ENCODE measurements at places on chromosomes 6 and 20.

GRCh38 chr20:62831361-62831788, 14.5 kb downstream of the COL9A3 start:
- DNase-seq = no peak

DNA sequence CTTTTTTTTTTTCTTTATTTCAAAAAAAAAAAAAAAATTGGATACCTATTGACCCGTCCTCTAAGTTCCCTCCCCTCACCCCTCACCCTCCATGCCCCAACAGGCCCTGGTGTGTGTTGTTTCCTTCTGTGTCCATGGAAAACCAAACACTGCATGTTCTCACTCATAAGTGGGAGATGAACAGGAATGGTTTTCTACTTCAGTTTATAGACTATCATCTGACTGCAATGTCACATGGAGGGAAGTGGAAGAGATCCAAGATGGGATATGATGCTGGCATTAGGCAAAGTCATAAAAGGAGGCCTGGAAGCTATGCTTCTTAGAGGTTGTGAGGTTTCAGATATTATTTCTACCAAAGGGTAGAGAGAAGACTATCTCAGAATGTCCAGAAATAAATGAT, 237.5 kb downstream of the MAFB start:
- DNase-seq = no peak

DNA sequence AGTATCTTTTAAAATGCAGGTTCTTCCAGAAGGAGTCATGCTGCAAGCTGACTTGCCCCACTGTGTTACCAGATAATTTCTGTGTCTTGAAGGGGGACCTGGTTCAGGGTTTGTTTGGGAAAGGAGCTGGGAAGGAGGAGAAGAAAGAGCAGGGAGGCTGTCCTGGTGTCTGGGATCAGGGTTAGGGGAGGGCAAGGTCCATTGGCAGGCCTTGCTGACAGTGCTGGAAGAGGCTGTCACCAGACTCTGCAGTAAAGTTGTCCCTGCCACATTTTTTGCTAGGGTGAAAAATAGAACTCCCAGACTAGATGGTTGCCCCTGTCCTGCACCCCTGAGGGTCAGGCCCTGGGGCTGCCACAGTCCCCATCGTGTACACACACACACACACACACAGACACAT, 14.9 kb downstream of the GLP1R start:
- no peak for DNase-seq

GRCh38 chr6:26065952-26066380, 21.3 kb upstream of the HFE start:
- peak; percentile 47 for DNase-seq

DNA sequence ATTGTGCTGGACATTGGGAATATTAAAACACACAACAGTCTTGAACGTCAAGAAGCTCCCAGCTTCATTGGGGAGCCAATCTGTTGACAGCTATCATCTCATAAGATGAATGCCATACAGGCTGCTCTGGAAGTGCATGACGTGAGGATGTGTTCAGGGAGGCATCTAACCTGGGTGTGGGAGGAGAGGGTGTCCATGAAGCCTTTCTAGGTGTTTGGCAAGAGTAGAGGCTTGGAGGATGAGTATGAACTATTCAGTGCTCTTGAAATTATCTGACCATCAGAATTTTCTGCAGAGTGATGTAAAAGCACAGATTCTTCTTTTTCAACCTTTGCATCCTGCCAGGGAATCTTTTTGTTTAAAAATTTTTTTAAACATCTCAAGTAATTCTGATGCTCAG, 11.6 kb downstream of the AKAP7 start:
- no peak for DNase-seq

GRCh38 chr20:24584538-24585356, 115.3 kb downstream of the SYNDIG1 start:
- DNase-seq = no peak

GRCh38 chr20:58590679-58591473, 60.2 kb upstream of the STX16 start:
- no peak for DNase-seq

DNA sequence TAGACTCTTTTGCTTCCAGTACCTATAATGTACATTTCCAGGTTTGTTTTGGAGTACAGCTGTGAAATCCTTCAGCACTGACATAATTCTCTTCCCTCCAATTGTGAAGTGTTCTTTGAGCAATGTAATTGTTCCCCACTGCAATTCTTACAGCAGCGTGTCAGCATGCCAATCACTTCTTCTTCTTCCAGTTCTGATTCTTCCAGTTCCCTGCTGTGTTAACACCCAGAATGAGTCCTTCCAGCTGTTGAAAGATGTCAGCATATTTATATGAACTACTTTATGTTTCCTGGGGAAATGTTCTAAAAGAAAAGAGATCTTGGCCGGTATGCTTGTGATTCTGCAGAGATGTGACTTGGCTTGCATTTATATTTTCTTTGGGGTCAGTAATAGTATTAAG, 213.9 kb downstream of the UNC5CL start:
- no peak for DNase-seq

DNA sequence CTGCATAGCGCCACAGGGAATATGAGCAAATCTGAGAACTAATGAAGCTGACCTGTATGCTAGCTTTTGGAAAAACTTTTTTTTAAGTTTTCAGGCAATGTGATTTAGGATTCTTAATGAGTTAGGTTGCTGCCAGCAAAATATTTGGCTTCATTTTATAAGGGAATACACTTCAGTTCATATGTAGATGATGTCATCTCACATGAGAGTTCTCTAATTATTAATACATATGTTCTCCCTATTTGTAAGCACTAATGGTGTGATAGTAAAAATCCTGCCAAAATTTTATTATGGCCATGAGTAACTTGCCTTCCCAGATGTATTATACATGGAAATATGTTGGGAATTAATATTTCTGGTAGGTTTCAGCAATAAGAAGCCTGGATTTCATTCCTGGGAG, 573.8 kb downstream of the EPM2A start:
- DNase-seq = no peak

DNA sequence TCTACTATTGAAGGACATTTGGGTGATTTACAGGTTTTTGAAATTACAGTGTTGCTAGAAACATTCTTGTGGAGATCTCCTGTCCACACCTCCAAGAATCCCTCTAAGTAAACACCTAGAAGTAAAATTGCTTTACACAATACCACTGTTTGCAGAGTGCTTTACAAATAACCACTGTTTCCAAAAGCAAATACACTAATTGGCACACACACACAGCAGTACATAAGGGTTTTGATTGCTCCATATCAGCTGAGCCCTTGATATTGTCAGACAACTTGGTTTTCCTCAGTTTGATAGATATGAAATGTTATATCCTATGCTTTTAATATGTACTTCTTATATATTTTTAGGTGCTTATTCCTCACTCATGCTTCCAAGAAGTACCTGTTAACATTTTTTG, 6.3 kb downstream of the HMGN4 start:
- DNase-seq = no peak

DNA sequence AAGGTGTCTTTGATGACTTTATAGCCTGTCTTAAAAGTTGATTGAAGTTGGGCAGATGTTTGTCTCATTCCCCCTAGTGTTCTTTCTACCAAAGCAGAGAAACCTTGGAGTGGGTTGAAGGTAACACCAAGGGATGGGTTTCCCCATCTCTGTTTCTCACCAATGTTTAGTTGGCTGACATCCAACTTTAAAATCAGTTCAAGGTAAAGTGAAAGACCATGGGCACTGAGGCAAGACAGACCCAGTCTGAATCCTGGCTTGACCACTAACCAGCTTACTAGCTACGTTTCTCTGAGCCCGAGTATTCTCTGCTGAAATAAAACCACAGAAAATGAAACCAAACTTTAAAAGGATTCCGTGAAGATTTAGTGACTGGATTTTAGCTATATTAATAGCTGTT, 258.9 kb downstream of the KIF16B start:
- DNase-seq = no peak

DNA sequence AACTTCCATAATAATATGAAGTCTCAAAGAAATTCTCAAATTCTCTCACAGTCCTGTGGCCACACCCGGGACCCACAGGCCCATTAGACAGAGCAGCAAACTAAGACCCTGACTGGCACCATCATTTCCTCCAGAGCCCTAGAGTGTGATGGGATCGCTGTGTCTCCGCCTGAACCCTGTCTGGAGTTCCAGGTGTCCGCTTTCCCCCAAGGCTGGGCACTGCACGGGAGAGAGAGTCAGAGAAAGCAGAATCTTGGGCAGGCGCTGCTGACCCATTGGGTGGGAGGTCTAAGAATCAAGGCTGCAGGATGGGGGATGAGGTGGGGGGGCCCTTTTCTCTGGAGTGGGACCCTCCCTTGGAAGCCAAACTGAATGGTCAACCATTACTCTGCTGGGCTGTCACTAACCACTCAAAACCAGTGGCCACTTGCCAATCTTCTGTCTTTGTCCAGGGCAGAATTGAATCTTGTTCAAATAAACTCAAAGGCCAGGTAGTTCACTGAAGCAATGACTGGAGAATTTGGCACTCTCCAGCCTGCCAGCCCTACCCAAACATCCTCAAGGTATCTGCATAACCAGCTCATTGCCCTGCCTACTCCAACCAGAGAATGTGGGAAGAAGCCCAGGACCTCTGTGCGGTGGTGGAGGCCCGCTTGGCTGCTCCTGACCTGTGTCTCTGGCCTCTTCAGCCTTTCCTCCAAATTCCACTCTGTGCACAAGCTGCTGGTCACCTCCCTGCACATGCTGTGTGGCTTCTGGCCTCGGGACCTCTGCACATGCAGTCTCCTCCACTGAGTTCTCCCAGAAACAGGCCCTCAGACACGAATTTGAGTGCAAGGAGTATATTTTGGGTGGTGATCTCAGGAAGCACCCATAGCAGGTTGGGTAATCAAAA, 141.1 kb downstream of the CEBPB start:
- DNase-seq = no peak

- DNase-seq = no peak
These were observed 1.4 kb downstream of the DEFB124 start for GRCh38 chr20:31473331-31474096.

GRCh38 chr6:32843331-32843978, 392 bp downstream of the PSMB8 start:
- no peak for DNase-seq

DNA sequence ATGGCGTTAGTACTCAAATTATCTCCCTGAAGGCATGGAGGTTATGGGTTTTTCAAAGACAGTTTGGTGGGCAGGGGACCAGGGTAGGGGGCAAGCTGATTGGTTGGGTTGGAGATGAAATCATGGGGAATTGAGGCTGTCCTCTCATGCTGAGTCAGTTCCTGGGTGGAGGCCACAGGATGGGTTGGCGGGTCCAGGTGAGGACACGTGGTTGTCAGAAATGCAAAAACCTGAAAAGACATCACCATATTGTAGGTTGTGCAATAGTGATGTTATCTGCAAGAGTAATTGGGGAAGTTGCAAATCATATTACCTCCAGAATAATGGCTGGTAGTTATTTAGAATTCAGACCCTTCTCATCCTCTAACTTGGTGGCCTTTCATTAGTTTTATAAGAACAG, 30.1 kb downstream of the GPX6 start:
- DNase-seq = no peak
